ENCODE measurements at places on chromosomes 3 and 15.

- no peak for DNase-seq
Observed at GRCh38 chr15:48365575-48365974, 34.3 kb downstream of the DUT start.

DNA sequence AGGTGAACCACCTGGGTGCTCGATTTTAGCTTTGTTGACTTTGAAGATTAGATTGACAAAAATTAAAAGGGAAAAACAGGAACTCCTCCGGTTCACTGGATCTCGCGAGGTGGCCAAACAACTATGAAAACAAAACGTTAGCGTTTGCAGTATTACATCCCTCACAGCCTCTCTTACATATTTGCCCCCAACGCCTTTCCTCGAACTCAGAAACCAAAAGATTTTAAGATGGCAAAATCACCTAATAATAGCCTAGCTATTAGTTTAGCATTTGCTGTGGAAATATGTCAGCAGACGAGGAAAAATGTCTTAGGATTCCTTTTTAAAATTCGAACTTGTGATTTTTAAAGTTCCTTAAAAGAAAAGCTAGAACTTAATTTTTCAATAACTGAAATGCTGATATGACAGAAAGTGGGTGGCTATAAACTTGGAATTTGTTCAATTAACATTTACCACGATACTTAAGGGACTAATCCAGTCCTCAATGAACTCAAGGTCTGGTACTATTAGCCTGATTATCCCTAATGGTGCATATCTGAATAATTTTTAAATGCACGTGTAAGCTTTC, 491 bp upstream of the SENP7 start:
- no peak for DNase-seq

- peak; percentile 52 for DNase-seq
Observed at GRCh38 chr15:56919609-56920366, 1.3 kb downstream of the TCF12 start.

DNA sequence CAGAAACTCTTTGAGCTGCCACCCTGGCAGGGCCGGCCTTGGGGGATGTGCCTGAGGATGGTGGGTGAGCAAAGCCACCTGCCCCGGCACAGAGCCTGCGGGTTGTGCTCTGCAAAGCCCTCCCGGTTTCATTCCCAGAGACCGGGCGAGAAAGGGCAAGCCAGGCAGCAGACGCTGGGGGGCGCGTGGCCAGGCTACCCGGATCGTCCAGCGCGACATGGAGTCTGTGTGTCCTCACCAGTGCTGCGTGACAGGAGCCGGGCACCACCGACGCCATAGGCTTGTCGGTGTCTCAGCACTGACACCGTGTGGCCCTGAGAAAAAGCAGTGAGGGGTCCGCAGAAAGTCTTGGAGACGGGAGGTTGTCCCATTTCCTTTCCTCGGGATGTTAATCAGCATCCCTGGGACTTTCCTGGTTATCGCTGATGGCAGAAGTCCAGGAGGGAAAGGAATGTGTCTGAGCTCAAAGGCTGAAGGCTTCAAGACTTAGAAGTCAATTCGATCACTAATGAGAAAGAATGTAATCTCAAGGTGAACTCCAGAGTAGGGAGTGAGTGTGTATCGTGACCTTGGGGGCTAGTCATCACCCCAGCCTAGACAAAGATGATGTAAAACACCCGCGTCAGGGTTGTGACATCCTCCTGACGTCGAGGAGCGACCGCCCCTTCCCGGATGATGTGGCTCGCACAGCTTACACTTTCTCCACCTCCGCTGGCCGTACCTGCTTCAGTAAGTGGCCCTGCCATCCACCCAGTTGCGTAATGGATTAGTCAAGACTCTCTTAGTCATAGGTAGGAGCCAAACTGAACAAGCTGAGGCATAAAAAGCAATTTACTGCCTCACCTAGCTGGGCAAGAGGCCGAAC, 36.3 kb upstream of the PLA2G4E start:
- DNase-seq: peak; percentile 78

- DNase-seq: peak; percentile 43
Observed at GRCh38 chr3:186239321-186239720, 122.7 kb downstream of the DGKG start.

DNA sequence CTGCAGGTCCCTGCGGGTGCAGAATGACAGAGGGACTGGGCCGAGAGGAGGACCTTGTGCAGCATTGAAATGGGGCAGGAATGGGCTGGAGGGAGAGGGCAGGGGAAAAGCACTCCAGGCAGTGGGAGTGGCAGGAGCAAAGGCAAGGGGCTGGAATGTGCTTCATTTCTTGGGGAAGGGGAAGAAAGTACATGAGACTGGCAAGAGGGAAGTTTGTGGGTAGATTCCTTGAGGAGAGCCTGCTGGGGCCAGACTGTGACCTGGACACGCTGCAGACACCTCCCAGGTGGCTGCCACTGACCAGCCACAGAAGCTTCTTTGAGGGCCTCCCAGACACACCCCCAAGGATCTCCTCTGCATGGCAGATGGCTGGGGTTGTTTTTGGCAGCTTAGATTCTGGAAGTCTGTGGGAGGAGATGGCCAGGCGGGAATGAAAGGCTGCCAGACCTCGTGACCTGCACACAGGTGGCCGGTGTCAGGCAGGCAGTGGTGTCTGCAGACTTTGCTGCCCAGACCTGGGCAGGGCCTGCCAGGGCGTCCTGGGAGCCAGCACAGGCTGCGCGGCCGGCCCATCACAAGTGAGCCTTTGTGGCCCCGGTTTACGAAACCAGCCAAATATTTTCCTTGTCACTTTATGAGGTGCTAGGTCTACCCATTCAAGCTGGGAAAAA, 53.1 kb downstream of the SPSB4 start:
- no peak for DNase-seq

DNA sequence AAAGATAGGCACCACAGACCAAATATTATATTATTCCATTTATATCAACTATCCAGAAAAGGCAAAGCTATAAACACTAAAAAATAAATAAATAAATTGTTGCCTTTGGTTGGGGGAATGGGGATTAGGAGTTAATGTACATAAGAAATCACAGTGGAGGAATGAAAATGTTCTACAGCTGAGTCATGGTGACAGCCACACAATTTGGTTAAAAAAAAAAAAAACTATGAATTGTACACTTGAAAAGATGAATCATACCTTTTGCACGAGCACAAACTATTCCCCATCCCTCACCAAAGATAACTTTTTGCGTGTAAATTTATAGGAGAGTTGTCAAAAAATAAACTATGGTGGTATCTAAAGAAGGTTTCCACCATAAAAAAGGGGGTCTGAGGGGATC, 103.2 kb downstream of the TBC1D5 start:
- peak; percentile 89 for DNase-seq

DNA sequence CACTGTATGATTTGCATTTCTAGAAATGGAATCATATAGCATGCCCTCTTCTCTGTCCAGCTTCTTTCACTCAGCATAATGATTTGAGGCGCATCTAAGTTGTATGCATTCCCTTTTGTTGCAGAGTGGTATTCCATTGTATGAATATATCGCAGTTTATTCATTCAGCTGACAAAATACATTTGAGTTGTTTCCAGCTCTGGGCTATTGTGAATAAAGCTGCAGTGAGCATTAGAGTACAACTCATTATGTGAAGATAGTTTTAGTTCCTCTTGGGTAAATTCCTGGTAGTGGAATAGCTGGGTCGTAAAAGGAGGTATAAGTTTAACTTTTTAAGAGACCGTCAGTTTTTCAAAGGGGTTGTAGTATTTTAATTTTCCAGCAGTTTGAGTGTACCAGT, 38.5 kb upstream of the POLR2M start:
- no peak for DNase-seq

GRCh38 chr3:144085964-144086363, 114.3 kb downstream of the DIPK2A start:
- DNase-seq: no peak

GRCh38 chr3:159236321-159236720, 434.5 kb downstream of the MFSD1 start:
- DNase-seq: peak; percentile 64

- no peak for DNase-seq
Observed at GRCh38 chr3:187264911-187265310, 26.6 kb downstream of the MASP1 start.

- DNase-seq: no peak
Observed at GRCh38 chr15:39478996-39479395, 101.9 kb upstream of the THBS1 start.

GRCh38 chr3:46098319-46098761, 71.1 kb upstream of the XCR1 start:
- DNase-seq: peak; percentile 80

GRCh38 chr15:31367730-31368344, 41.2 kb downstream of the KLF13 start:
- no peak for DNase-seq

- no peak for DNase-seq
Observed at GRCh38 chr3:89584398-89584797, 477.0 kb downstream of the EPHA3 start.

- peak; percentile 94 for DNase-seq
Observed at GRCh38 chr3:155497930-155498647, 204.6 kb upstream of the STRIT1 start.

GRCh38 chr3:97932387-97932801, 39.8 kb downstream of the RIOX2 start:
- no peak for DNase-seq

DNA sequence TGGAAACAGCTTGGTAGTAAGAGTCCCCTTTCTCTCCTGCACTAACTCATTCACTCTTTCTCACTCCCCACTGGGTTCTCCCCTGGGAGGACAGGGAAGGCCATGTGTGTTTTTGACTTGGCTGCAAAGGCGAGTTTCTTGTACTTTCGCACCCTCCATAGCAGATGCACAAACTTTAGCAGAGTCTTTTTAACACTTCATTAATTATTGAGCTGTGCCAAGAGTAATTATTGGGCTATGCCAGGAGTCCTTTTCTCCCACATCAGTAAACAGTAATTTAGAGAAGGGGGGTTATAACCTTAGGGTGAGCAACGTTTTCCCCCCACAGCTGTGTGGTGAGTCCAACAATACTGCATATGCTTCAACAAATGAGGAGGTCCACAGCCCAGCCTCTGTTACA, 224.4 kb upstream of the ATP11B start:
- DNase-seq: no peak

DNA sequence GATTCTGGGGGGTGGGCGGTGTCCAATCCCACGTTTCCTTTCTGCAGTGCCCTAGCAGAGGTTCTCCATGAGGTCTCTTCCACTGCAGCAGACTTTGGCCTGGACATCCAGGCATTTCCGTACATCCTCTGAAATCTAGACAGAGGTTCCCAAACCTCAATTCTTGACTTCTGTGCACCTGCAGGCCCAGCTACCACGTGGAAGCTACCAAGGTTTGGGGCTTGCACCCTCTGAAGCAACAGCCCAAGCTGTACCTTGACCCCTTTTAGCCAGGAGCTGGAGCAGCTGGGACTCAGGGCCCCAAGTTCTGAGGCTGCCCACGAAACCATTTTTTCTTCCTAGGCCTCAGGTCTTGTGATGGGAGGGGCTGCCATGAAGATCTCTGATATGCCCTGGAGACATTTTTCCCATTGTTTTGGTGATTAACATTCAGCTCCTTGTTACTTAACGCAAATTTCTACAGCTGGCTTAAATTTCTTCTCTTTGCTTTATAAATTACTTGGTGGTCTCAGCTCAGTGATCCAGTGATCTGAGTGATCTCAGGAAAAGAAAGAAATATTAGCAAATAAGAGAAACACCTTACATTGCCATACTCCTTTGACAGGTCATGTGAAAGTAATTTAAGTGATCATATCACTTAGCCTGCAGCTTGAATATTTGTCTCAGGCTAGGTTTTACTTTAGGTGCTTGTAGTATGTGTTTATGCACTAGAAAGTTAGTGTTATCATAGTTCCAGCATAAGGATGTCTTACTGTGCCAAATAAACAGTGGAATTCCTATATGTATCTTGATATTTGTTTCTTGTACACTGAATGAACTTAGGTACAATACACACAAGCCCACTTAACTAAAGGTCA, 3.0 kb downstream of the SNAP23 start:
- no peak for DNase-seq

GRCh38 chr15:59177317-59177660, 29.4 kb upstream of the LDHAL6B start:
- no peak for DNase-seq

DNA sequence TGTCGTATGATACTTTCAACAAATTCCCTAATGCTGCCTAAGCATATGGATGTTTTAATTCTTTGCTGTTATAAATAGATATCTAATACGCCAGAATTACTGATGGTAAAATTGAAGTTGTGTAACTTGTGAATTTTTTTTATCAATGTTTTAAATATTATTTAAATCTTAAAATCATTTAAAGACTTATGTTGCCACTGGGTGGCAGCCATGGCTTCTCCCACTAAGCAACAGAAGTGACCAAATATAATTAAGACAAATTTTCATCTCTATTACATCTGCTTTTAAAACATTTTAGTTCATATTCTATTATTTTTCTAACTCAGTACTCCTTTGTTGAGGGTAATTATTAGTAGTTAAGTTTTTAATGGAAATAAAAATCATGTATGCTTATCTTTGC, 8.1 kb upstream of the IL20RB start:
- no peak for DNase-seq

DNA sequence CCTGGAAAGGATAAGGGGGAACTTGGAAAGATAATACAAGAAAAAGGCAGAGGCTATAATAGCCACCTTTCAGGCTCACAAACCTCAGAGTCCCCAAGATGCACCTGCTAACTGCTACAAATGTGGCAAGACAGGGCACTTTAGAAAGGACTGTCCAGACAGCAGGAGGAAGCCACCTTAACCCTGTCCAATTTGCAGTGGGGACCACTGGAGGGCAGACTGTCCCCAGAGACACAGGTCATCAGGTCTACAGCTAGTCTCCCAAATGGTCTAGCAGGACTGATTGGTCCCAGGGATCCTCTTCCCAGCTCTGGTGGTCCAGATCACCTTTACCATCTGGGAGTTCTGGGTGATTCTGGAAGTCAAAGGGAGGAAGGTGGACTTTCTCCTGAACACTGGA, 882.5 kb upstream of the GBE1 start:
- peak; percentile 24 for DNase-seq

DNA sequence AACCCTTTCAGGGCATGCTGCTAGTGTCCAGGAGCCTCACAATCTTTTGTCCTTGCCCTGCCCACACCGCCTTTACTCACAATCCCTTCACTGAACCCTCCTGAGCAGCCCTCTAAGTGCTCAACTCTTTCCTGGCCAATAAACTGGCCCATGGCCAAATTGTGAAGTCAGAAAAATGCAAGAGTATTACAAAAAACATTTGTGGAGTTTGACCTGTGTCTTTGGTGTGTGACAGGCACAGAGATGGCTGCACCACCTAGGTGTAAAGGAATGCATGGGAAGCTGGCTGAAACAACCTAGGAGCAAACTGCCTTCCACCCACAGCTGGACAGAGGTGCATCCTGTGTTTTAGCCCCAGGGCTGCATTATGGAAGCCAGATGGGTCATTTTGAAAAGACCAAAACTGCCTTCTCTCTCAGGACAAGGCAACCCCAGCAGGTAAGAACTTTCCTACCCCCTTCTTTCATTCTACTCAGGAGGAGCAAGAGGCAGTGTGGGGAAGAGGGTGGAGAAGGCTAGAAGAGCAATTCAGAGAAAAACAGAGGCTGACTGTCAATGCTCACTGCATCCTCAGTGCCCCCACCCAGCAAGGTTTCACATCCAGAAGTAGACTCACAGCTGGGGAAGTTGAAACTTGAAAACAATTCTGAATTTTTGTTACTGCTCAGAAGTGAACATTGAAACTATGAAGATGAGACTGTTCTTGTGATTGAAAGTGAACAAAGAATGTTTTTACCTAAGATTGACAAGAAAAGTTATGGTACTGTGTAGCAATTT, 78.6 kb downstream of the TRIM42 start:
- DNase-seq: no peak
